Chondrocyte (in vitro differentiated cells): ENCODE measurements at places on chromosomes 12 and 14. TPM values are rescaled to one million over a fixed set of nuclear protein-coding genes. Genes with fewer than 3 reads are reported as not detected.

The RNFT2 gene
- 5.1 to 9.8 TPM (median 6.6 TPM) in 3 replicates for total RNA-seq

The KLRB1 gene
- not detected in 3 replicates for total RNA-seq

The TNFAIP2 gene
- total RNA-seq: 1.9 to 16.7 TPM (median 13.3 TPM) in 3 replicates

The SLC6A12 gene
- total RNA-seq: 0.42 TPM in 1 of 3 replicates, not detected in the others

The GPRC5D gene
- total RNA-seq: not detected in 3 replicates

The PLEKHD1 gene
- 0.08 to 0.15 TPM (median 0.10 TPM) in 3 replicates for total RNA-seq

The TNFRSF1A gene
- total RNA-seq: 88.5 to 128 TPM (median 127 TPM) in 3 replicates

The TMEM30B gene
- 2.7 to 9.3 TPM (median 7.9 TPM) in 3 replicates for total RNA-seq
